Hepatocyte (in vitro differentiated cells): ENCODE measurements at places on chromosomes 4 and X. TPM values are rescaled to one million over a fixed set of nuclear protein-coding genes. Genes with fewer than 3 reads are reported as not detected.

The ADAM29 gene
- not detected in 2 replicates for total RNA-seq

The C4orf51 gene
- not detected in 2 replicates for total RNA-seq

- no peak for DNase-seq
These were observed 725.0 kb downstream of the CCSER1 start for GRCh38 chr4:90852237-90852636.

- no peak for DNase-seq
These were observed 161.2 kb downstream of the STK32B start for GRCh38 chr4:5212255-5213013.
